ENCODE measurements at places on chromosomes 1 and 21. TPM values are rescaled to one million over a fixed set of nuclear protein-coding genes. Genes with fewer than 3 reads are reported as not detected.

C1orf56 gene
- 13.4 TPM for polyA plus RNA-seq

- peak; percentile 83 for DNase-seq
Measured at GRCh38 chr1:36083635-36084496, at the start of gene TEKT2. TSS of gene TEKT2 (plus strand) at chr1:36084094. CDS start at chr1:36084922, 828 bp downstream.

RBM11 gene
- polyA plus RNA-seq: 4.4 TPM

KLHL17 gene
- polyA plus RNA-seq: 9.7 TPM

Data from right renal pelvis (tissue), 4 donors.